GM12878 (cell line): ENCODE measurements at places on chromosomes 4 and X.
A peak's percentile ranks its signal among the peaks of the same experiment; 100 is the strongest.

GRCh38 chrX:20059467-20060128 is 57.1 kb downstream of the MAP7D2 start:
- no peak for DNase-seq

GRCh38 chr4:15811703-15812337 is 33.7 kb downstream of the CD38 start:
- DNase-seq, result no peak

DNA sequence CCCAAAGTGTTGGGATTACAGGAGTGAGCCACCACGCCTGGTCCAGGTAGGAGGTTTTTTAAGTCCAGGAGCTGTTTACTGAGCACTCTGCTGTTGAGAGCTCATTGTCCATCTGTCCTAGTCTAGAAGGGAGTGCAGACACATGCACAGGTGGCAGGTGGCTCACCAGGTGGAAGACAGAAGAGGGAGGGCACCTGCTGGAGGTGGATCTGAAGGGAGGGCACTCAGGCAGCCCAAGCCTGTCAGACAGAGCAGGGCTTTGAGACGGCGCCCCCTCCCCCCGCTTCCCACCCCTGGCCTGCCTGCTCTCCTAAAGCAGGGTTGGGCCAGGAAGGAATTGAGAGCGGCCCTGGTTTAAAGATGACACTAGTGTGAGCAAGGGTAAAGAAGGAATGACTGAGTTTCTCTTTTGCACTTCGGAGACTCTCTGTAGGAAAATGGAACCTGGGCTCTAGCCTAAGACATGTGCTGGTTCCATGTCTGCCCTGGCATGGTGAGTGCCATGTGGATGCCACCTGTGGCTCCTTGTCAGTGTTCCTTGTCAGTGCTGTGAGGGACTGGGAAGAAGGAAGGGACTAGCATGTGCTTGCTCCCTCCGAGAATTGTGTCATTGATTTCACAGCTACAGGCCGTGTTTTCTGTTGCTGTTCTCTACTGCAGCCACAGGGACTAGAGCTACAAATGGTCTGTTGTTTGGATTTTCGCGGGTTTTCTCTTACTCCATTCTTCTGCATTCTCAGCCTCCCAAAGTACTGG is 108.6 kb downstream of the TNIP2 start:
- DNase-seq, result no peak

GRCh38 chr4:13559413-13559812 is 15.1 kb upstream of the NKX3-2 start:
- no peak for DNase-seq

DNA sequence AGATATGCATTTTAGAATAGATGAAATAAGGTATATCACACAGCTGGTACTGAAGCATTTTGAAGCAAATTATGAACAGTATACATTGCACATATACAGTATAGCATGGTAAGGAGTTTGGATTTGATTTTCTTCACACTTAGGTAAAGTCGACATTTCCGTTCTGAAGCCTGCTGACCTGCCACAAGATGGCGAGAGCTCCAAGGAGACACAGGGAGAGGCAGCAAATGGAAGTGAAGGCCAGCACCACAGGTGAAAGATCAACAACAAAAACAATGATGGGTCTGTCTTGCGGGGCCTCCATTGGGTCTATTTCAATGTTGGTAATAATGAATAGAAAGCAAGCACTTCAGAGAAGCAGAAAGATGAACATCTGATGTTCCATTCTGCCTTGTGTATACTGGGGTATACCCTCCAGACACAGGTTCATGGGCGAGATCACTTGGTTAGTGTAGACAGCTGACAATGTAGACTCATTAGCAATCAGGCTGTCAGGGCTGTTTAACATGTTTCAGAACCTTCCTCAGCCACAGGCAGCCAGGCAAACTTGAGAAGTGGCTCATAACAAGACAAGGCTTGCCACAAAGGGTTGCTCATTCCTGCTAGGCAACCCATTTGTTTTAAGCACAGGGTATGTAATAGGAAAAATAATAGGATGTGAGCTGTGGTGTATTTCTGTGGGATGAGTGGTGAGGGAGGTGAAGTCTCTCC is 21.4 kb upstream of the NOX1 start:
- DNase-seq, result no peak

DNA sequence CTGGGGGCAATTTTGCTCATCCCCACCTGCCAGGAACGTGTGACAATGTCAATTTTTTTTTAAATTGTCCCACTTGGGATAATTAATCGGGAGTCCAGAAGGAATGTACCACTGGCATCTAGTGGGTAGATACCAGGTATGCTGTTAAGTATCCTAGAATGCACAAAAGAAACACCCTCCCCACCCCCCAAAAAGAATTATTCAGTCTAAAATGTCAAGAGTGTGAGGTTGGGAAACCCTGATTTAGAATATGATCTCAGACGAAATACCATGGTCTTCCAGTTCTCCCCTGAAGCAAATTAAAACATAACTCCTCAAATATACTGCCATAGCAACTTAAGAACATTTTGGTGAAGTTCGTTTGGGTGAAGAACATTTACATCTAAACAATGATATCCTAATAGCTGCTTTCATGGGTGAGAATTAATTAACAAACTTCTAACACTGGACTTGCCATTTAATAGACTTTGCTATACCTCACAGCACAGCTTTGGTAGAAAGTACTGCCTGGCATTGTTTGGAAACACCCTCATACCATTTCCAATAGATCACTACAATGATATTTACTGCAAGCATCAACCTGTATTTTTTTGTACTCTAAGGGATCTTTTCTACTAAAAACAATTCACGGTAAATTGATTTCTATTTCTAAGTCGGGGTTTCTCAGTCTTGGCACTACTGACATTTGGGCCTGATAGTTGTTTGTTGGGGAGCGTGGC is 36.5 kb downstream of the SH3RF1 start:
- DNase-seq, result no peak

DNA sequence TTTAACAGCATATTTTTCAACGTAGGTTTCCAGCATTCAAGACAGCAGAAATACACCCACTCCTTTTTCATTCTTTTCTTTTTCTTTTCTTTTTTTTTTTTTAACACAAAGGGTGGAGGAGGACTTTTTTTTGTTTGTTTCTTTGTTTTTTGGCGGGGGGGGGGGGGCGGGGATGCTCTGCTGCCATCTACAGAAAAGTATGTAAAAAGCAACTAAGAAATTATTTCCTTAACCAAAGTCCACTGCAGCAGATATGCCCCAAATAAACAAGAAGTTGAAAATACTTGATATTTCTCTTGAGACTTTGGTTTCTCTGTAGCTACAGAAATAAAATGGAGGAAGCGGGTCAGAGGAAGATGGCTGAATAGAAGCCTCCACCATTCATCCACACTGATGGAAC is 63.2 kb upstream of the PBDC1 start:
- DNase-seq, result no peak

DNA sequence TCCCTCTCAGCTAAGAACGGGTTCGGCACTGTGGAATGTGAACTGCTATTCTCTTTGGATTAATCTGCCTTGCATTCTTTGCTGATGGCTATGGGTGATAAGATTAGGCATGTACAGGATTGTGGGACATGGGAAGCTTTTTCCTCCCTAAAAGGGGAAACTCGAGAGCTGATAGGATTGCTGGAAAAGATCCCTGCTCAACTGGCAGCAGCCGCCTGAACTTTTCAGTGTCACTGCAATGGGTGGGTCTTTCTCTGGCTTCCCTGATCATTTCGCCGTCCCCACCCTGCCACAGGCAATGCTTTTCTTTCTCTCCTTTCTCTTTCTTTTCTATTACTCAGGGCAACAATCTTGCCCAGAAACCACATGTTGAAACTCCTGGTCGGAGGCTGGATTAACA is 20.5 kb downstream of the PAGE2 start:
- DNase-seq, result no peak

- DNase-seq, result no peak
Observed at GRCh38 chrX:39065051-39065871, 264.0 kb downstream of the MID1IP1 start.

DNA sequence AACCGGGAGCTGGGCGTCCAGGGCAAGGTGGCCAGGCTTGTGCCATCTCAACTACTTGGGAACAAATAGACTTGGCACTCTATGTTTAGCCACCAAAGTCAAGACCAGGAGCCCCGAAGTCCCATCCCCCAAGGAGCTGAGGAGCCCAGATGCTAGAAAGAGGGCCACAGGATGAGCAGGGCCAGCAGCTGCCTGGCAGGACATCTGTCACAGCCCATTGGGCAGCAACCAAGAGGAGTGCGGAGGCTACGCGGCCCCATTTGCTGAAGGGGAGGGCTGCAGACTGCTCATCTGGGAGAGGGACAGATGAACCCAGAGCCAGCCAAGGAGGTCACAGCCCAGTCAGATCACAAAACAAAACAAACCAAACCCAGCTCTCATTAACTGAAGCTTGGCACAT is 22.9 kb upstream of the SOWAHD start:
- no peak for DNase-seq

- DNase-seq, result no peak
Observed at GRCh38 chr4:71188156-71188640, 150.6 kb upstream of the SLC4A4 start.

DNA sequence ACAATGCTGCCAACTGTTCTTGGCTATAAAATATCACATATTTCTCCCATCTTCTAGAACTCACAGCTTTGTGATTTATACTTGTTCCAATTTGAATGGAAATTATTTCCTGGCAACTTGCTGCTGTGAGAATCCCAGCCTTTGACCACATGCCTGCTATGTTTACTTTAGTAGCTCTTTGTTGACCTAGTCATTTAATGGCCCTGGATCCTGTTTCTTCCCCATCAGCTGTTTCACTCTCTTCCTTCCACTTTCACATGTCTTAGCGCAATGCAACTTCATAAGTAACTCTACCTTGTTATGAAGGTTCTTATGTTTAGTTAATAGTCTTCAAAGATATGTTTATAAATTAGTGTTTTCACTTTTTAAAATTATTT is 1973.6 kb upstream of the AGA start:
- no peak for DNase-seq

- DNase-seq, result no peak
Observed at GRCh38 chr4:88728146-88728545, 30.5 kb upstream of the NAP1L5 start.

- DNase-seq, result no peak
Observed at GRCh38 chr4:53547983-53548382, 43.3 kb downstream of the LNX1 start.

GRCh38 chr4:7820031-7820818 is 119.4 kb downstream of the AFAP1 start:
- no peak for DNase-seq

- DNase-seq, result no peak
Observed at GRCh38 chr4:52877036-52877435, 14.9 kb downstream of the RASL11B start.

DNA sequence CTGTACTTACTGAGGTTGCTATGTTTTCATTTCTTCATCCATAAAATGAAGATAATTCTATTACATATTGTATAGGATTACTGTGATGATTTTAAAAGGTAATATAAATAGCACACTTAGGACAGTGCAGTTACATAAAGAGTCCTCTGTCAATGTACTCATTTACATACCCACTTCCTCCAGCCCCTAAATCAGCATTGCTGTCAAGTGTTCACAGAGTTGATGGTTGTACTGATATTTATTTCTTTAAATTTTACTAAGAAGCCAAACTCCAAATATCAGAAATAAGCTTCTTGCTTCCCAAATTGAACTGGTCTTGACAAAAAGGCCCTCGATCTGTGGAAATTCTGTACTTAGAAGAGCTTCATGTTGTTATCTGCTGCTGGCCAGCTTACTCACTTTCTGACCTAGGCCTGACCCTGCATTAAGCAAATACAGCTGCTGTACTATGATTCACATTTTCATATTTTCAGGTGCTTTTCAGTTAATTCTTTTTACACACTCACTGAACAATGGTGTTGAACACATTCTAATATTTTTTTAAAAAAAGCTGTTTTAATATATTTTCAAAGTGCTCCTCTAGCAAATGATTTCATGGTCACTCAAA is 259.6 kb downstream of the UNC5C start:
- DNase-seq, result no peak

GRCh38 chr4:156672492-156673305 is 298.9 kb downstream of the PDGFC start:
- no peak for DNase-seq

DNA sequence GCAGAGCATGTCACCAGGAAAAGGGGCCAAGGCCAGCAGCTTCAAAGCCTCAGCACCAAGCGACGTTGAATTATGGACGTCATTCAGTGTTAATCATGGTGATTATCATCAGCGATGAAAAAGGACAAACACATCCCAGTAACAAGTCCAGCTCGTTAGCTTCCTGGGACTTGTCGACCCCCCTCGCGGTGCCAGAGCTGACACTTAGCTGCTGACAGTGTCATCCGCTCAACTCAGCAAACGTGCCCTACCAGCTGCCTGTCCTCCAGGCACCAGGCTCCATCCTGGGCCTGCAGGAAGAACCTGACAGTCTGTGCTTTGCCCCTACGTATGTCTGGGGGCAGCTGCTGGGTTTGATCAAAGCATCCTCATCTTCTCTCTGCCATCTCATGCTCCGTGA is 137.0 kb upstream of the PSAPL1 start:
- DNase-seq, result no peak

DNA sequence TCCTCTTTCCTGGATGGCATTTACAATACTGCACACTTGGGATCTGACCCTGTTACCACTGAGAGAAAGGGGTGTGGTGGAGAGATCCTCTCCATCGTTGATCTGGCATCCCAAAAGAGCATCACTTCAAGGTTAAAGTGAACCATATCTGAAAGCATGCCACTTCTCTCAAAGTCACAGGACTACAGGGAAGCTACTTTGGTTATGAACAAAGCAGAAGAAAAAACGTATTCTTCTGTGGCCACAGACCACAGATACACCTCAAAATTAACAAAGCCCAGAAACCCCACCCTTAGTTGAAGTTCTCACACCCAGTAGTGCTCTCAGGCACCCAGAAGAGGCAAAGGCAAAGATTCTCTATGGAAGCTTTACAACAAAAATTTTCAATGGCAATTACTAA is 108.3 kb downstream of the JADE1 start:
- peak; percentile 68 for DNase-seq

GRCh38 chr4:166724369-166724768 is 509.9 kb downstream of the SPOCK3 start:
- no peak for DNase-seq

GRCh38 chr4:8917321-8917811 is 45.7 kb upstream of the HMX1 start:
- no peak for DNase-seq

GRCh38 chrX:13383907-13384306 is 64.1 kb upstream of the ATXN3L start:
- peak; percentile 28 for DNase-seq

DNA sequence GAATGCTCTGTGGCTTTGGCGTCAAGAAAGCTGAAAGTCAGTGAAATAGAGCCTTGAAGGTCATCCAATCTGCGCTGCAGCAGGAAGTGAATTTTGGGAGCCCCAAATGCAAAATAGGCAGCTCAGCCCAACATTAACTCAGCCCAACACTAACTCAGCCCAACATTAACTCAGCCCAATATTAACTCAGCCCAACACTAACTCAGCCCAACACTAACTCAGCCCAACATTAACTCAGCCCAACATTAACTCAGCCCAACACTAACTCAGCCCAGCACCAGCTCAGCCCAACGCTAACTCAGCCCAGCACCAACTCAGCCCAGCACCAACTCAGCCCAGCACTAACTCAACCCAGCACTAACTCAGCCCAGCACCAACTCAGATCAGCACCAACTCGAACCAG is 71.5 kb downstream of the SORBS2 start:
- no peak for DNase-seq

GRCh38 chrX:134794692-134795091 is 136.4 kb upstream of the PLAC1 start:
- no peak for DNase-seq

- no peak for DNase-seq
Observed at GRCh38 chrX:617401-617800, 13.2 kb upstream of the SHOX start.
